Mucosa of gallbladder (tissue), 1 donor: ENCODE measurements at places on chromosomes 7 and 10. TPM values are rescaled to one million over a fixed set of nuclear protein-coding genes. Genes with fewer than 3 reads are reported as not detected.

DNA sequence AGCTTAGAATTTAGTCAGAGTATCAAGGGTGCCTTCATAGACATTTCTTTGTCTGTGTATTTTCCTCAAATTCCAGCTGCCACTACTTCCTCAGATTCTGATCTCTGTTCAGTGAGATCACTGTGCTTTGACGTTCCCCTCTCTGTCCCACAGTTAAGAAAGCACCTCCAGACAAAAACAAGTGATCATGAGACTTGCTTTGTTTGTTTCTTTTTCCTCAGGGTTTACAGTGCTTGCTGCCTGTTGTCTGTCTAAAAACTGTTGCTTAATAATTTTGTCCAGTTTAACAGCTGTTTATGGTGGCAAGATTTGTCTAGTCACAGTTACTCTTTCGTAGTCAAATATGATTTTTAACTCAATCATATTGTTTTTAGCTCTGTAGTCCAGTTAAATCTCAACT is 29.1 kb downstream of the TRUB1 start:
- no peak for DNase-seq

DNA sequence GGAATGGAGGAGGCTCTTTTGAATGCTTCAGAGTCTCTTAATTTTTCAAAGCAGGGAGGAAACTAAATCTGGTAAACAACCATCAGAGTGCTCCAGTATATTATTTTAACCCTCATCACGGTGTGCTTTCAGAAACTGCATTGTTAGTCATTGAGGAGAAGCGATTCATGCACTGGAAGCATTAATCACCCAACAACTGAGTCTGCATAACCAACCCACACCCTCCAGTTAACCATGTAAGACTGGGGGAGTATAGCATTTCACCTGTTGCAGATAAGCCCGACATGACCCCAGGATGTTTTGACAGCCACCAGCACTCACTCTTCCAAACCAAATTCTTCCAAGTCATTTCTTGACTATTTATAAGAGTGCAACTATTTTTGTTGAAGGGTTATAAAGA is 257.6 kb downstream of the GATA3 start:
- no peak for DNase-seq

RGR gene
- not detected for total RNA-seq

ODAD2 gene
- 0.86 TPM for total RNA-seq

DNA sequence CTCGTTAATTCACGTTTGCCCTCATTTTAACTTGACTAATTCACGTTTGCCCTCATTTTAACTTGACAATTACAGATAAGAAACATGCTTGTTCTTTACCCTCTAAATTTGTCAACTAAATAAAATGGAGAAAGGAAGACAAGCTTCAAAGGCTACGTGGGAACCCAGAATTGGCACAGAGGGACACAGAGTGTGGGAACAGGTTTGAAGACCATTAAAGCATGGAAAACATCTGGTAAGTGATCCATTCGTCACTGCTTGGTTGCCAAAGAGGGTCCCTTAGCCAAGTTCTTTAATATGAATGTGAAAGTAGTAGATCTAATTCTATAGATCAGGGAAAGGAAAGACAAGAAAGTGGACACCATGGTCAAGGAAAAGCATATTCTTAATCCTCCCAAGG is 57.2 kb downstream of the ITIH5 start:
- DNase-seq = no peak

DNA sequence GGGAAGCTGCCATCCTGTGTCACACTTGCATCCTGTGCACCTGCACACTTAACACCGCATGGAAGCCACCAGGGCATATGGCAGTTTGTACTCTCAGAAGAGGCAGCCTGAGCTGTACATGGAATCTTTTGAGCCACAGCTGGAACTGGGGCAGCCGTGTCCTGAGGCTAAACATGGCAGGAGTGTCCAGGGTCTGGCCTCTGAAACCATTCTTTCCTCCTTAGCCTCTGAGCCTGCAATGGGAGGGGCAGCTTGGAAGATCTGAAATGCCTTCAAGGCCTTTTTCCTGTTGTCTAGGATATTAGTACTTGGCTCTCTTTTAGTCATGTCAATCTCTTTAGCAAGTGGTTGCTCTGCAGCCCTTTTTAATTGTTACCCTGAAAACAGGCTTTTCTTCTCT is 16.4 kb downstream of the PLCE1 start:
- no peak for DNase-seq

GRCh38 chr7:19368491-19368925 is 223.3 kb upstream of the FERD3L start:
- DNase-seq = no peak

ERVW-1 gene
- not detected for total RNA-seq

GRCh38 chr7:70060298-70061068 is 462.2 kb downstream of the AUTS2 start:
- DNase-seq = no peak

CPA1 gene
- 27.8 TPM for total RNA-seq

- DNase-seq = peak; percentile 54
Measured at GRCh38 chr10:9209105-9209798, 1154.8 kb downstream of the GATA3 start.
